Mesenteric fat pad (tissue), 1 donor: ENCODE measurements at places on chromosomes 2 and 18. TPM values are rescaled to one million over a fixed set of nuclear protein-coding genes. Genes with fewer than 3 reads are reported as not detected.
A peak's percentile ranks its signal among the peaks of the same experiment; 100 is the strongest.

- DNase-seq = no peak
Observed at GRCh38 chr2:71965530-71965929, 182.1 kb downstream of the CYP26B1 start.

DNA sequence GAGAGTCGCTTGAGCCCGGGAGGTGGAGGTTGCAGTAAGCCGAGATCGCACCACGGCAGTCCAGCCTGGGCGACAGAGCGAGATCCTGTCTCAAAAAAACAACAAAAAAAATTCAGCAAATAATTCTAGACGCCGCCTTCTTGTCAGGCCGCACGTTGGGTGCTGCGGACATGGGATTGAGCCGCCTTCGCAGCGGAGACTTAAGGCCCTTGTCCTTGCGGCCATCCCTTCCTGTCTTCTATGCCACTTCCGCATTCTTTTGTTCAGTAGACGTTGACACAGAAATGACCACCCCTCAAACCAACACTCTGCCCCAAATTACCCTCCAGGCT, 15.8 kb downstream of the PTPN18 start:
- peak; percentile 81 for DNase-seq

GRCh38 chr2:240247241-240247867, 106.9 kb upstream of the OTOS start:
- peak; percentile 49 for DNase-seq

GRCh38 chr2:46493241-46493970, 14.0 kb downstream of the TMEM247 start:
- no peak for DNase-seq

DNA sequence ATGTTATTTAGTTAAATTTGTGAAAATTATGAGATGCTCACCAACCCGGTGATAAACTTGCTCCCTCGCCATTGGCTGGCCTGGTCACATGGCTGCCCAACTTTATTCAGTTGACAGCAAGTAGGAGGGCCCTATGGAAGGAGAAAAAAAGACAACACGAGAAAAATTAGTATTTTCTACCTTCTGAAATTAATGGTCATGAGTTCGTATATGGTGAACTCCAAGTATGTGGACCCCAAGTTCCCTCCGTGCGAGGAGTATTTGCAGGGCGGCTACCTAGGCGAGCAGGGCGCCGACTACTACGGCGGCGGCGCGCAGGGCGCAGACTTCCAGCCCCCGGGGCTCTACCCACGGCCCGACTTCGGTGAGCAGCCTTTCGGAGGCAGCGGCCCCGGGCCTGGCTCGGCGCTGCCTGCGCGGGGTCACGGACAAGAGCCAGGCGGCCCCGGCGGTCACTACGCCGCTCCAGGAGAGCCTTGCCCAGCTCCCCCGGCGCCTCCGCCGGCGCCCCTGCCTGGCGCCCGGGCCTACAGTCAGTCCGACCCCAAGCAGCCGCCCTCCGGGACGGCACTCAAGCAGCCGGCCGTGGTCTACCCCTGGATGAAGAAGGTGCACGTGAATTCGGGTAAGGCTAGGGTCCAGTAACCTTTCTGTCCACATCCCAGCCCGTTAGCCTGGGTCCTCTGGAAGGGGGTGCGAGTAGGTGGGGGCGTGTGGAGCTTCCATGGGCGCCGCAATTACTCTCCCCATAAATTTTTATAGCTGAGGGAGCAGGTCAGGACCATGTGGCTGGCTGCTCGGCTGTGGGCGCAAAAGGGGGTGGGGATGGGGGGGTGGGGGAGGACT, at the start of gene HOXD4:
TSS of gene HOXD4 (plus strand) at position 109 of the 846 bp plus-strand sequence. CDS start at position 193, 84 bp downstream.
- peak; percentile 73 for DNase-seq

- no peak for DNase-seq
Observed at GRCh38 chr2:8987410-8987809, 16.1 kb downstream of the MBOAT2 start.

- DNase-seq = peak; percentile 73
Observed at GRCh38 chr2:230909841-230910545, 15.0 kb downstream of the GPR55 start.

- no peak for DNase-seq
Observed at GRCh38 chr18:37207343-37207742, 358.3 kb downstream of the CELF4 start.

DNA sequence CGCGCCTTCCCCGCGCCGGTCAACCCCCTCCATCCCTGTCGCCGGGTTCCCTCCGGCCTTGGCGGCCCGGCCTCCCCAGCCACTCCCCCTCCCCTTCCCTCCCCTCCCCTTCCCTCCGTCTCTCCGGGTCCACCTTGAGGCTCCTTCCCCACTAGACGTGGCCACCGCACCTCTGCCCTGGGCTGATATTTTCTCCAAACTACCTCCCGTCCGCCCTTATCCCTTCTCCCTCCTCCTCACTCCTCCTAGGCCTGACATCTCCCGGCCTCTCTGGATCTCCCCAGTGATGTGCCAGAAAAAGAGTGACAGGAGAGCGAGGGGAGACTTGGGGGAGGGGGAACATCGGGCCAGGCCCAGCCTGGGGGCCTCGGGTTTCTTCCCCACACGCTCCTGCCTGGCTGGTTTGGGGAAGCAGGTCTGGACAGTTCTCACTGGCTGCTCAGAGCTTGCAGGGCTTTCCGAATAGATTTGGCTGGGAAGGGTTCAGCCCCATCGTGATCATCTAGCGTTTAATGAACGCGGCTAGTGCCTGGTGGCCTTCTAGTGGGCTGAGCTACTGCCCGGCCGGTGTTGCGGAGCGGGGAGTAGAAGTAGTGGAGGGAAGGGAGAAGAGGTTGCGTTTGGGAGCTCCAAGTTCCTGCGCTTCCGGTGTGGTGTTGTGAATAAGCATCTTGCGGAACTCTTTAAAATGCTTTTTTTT, 641 bp downstream of the MAPRE3 start:
- DNase-seq = no peak

- DNase-seq = no peak
Observed at GRCh38 chr2:62281663-62282062, 85.7 kb downstream of the B3GNT2 start.

GRCh38 chr2:205011031-205011430, 465.8 kb downstream of the PARD3B start:
- no peak for DNase-seq

GRCh38 chr2:182302174-182302573, 124.7 kb downstream of the PDE1A start:
- DNase-seq = no peak

DNA sequence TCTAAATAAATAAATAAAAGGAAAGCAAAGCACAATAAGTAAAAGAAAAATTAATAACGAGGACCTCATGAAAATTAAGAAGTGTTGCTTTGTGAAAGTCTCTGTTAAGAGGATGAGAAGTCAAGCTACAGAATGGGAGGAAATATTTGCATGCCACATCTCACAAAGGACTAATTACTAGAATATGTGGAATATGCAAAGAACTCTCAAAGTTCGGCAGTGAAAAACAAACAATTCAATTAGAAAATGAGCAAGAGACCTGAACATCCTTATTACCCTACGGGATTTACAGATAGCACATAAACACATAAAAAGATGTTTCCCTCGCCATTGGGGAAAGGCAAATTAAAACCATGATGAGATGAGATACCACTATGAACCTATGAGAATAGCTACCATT, 23.3 kb downstream of the CYP26B1 start:
- no peak for DNase-seq

GRCh38 chr2:171109020-171109419, 51.7 kb downstream of the TLK1 start:
- DNase-seq = no peak

DNA sequence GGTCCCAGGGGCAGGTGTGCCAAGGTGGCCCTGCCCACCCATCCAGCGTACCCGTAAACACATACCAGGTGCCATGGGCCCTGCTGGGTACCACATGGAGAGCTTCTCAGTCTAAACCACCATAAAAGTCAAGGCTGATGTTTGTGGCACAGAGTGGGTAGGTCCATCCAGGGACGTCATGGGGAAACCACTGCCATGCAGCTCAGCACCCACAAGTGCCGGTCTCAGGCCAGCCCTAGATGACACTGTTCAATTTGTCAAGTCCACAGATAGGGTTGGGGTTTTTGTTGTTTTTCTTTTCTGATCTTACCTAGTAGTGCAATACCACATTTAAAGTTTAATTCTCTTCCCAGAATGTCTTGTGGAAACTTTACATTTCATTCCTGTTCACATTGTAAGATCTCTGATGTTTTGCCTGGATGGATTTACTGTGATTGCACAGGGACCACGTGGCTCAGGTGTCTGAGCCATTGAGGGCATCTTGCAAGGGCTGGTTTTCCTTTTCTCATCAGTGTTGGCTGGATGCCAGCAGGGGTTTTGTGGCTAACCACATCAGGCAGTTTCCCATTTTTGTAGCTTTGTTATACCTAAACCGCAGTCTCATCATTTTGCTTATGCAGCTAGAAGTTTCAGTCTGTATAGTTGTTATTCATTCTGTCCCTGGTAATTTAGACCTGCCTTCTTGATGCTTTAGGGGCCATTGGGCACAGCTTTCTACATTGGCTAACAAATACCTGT, 64.7 kb downstream of the STK25 start:
- DNase-seq = no peak

- DNase-seq = no peak
Observed at GRCh38 chr18:57428221-57429150, 6.7 kb upstream of the ONECUT2 start.

GRCh38 chr2:115880558-115880957, 1438.1 kb downstream of the DPP10 start:
- DNase-seq = no peak

GRCh38 chr2:74461187-74462053, 3.2 kb downstream of the WBP1 start:
- DNase-seq = no peak

DNA sequence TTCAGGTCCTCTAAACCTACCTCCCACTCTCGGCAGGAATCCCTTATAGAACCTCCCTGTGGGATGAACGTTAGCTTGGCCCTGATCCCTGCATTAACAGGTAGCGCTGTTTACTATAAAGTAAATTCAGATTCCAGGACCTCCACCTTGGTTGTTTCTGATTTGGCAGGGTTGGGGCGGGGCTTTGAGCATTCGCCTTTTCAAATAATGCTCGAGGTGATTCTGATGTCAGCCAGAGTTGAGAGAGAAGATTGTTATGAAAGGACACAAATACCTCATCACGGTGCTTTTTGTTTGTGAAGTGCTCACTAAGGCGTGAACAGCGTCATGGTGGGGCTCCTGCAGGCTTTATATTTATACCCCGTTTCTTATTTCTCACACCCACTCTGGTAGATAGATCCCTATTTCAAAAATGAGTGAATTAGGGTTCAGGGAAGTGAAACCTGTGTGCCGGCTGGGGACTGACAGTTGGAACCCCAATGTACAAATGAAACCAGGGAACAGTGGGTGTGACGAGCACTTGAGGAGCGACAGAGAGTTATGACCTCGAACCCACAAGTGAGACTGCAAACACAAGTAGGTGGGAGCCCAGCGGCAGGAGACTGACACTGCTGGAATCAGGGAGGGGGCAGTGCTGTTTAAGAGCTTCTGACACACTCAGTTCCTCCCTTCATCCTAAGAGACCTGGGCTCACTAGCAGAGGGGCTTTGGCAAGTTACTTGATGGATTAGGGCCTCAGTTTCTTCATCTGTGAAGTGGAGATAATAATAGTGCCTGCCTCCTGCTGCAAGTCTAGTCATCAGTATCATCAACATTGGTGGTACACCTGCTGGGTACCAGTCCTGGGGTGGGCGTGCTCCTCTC, 14.2 kb upstream of the CXCR4 start:
- DNase-seq = no peak

DNA sequence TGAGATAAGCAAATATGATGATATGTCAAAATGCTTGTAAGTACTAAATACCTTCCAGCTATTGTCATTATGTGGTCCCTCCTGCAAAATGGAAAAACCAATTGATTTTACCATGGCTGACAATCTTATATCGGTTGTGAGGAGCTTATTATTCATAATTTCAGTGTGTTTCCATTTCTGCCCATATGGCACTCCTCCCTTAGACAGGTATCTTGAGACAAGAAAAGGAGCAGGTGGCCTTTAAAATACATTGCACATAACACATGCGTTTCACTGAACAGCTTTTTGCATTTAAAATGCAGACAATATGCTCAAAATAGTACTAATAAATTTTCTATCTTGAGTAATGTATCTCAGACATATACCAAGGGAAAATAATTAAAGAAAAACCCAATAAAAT, 60.2 kb upstream of the SH3RF3 start:
- no peak for DNase-seq

SLC4A5 gene
- 2.0 TPM for total RNA-seq

GRB14 gene
- 21.7 TPM for total RNA-seq

EMILIN2 gene
- total RNA-seq = 37.2 TPM

COMMD1 gene
- 38.0 TPM for total RNA-seq

CNGA3 gene
- total RNA-seq = 1.1 TPM

TNFRSF11A gene
- 17.1 TPM for total RNA-seq

HOXD3 gene
- total RNA-seq = 5.3 TPM

ZBTB7C gene
- total RNA-seq = 14.2 TPM

SPDYA gene
- total RNA-seq = 2.0 TPM

GPAT2 gene
- 9.0 TPM for total RNA-seq

EN1 gene
- total RNA-seq = 4.4 TPM

EML6 gene
- 2.4 TPM for total RNA-seq

CD207 gene
- total RNA-seq = 0.29 TPM

PUS10 gene
- 2.8 TPM for total RNA-seq

LYG1 gene
- total RNA-seq = 1.1 TPM
